ENCODE measurements at places on chromosomes 3 and 15. TPM values are rescaled to one million over a fixed set of nuclear protein-coding genes. Genes with fewer than 3 reads are reported as not detected.
A peak's percentile ranks its signal among the peaks of the same experiment; 100 is the strongest.

FYTTD1 gene
- total RNA-seq, result 37.5 TPM

ALDH1L1 gene
- 0.21 TPM for total RNA-seq

FAM3D gene
- total RNA-seq, result not detected

DNA sequence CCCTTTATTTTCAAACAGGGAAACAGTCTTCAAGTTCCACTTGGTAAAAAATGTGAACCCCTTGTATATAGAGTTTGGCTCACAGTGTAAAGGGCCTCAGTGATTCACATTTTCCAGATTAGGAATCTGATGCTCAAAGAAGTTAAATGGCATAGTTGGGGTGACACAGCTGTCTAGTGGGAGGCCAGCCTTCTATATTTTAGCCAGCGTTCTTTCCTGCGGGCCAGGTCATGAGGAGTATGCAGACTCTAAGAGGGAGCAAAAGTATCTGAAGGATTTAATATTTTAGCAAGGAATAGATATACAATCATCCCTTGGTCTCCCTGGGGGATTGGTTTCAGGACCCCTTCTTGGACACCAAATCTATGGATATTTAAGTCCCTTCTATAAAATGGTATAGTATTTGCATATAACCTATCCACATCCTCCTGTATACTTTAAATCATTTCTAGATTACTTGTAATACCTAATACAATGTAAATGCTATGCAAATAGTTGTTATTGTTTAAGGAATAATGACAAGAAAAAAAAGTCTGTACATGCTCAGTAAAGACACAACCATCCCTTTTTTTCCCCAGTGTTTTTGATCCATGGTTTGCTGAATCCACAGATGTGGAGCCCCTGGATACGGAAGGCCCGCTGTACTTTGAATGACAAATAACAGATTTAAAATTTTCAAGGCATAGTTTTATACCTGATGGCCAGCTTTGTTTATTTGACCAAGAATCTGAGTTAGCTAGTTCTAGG lies 7.0 kb downstream of the B2M start:
- peak overlapping the region; percentile 99 for H3K27ac ChIP-seq
- H3K27me3 ChIP-seq, result no peaks in the 10 kb centered on the region
- H3K36me3 ChIP-seq, result peaks cover 31% of the 10 kb centered on the region
- H3K4me1 ChIP-seq, result peaks cover 80% of the 10 kb centered on the region
- DNase-seq, result no peak
- H3K4me3 ChIP-seq, result peak overlapping the region; percentile 98

DNA sequence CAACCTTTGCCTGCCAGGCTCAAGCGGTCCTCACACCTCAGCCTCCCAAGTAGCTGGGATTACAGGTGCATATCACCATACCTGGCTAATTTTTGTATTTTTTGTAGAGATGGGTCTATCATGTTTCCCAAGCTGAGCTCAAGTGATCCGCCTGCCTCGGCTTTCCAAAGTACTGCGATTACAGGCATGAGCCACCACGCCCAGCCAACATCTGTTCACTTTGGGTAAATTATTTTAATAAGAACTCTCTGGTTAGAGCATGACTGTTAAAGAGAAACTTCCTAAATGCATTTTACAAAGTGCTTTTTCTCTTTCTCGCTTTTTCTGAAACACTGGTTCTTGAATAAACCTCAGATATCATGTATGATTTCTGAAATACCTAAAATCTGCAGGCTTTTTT lies 172.5 kb downstream of the PTPRG start:
- no peak overlapping the region for H3K4me3 ChIP-seq
- no peak overlapping the region for H3K27ac ChIP-seq
- no peaks in the 10 kb centered on the region for H3K4me1 ChIP-seq

DNA sequence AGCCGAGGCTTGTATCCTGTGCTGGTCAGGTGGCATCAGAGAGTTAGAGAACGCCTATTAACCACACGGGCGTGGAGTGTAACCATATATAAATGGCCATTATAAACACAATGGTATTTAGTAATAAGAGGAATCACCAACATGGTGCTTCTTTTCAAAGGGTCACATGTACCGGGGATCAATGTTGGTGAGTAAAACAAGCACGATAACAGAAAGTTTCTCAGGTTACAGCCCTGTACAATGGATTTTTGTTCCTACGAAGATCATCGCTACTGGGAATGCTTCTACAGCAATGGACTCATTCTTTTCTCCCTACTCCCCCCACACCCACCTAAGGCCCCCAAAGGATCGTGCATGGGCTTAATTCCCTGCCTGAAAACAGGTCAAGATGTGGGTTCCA lies 42.5 kb downstream of the MEIS2 start:
- H3K27ac ChIP-seq, result no peak overlapping the region
- no peak overlapping the region for H3K4me3 ChIP-seq
- H3K27me3 ChIP-seq, result no peaks in the 10 kb centered on the region
- H3K4me1 ChIP-seq, result no peaks in the 10 kb centered on the region

Data from activated T-cell treated with anti-CD3 and anti-CD28 coated beads, Interleukin-2, amount 50 U/mL, for 72 hours (primary cell).